ENCODE measurements at places on chromosomes 1 and 21.

DNA sequence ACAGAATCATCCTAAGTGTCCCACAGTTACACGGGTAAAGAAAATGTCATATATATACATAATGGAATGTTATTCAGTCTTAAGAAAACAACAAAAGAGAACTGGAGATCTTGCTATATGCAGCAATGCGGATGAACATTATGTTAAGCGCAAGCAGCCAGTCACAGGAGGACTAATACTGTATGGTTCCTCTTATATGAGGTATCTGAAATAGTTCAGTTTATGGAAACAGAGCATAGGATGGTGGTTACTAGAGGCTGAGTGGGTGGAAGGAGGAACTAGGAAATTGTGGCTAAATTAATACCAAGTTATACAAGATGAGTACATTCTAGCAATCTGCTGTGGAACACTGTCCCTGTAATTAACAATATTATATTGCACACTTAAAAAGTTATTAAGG is 834.3 kb downstream of the KCNT2 start:
- DNase-seq: no peak

DNA sequence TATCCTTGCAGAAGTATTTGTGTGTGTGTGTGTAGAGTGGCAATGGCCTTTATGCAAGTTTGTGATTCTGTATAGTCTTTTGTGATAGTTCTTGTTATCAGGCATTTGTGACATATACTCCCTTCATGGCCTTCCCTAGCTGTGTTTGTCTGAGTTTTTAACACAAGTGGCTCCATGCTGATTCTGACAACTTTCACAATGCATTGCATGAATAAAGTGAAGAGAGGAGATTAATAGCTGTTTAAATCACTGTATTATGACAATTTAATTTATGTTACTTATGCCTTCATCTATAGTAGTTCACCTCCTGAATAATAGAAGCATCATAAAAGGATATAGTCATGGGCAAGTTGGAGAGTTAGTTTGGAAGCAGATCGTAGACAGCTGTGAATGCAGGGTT is 17.2 kb upstream of the MCOLN3 start:
- no peak for DNase-seq

DNA sequence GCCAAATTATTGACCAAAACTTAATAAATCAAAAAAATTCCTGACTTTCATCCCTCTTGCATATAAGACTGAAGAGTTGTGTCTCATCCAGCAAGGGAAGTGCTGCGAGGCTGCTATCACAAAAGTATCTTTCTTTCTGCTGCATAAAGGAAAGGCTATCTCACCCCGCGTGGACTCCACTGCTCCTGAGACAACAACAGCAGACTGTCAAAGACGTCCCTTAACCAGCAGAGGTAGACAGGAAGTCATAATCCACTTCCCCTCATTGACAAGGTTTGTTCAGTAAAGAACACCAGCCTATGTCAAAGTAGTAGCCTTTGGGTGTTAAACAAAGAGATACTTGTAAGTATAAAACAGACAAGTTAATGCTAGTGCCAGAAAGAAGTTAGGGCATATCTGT is 29.4 kb downstream of the VPS26C start:
- DNase-seq: no peak

GRCh38 chr1:7847599-7847998 is 5.3 kb downstream of the UTS2 start:
- DNase-seq: no peak

- no peak for DNase-seq
Measured at GRCh38 chr1:89995598-89996449, 914 bp downstream of the ZNF326 start.

DNA sequence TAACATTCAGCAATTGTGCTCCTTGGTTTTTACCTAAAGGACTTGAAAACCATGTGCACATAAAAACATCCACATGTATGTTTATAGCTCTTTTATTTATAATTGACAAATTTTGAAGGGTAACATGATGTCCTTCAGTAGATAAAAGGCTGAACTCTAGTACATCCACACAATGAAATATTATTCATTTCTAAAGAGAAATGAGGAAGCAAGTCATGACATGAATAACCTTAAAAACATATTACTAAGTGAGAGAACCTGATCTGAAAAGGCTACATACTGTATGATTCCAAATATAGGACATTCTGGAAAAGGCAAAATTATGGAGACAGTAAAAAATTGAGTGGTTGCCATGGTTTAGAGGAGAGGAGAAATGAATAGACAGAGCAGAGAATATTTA is 50.3 kb downstream of the DRAM2 start:
- DNase-seq: no peak

GRCh38 chr1:202974856-202975255 is 7.8 kb upstream of the CYB5R1 start:
- no peak for DNase-seq

DNA sequence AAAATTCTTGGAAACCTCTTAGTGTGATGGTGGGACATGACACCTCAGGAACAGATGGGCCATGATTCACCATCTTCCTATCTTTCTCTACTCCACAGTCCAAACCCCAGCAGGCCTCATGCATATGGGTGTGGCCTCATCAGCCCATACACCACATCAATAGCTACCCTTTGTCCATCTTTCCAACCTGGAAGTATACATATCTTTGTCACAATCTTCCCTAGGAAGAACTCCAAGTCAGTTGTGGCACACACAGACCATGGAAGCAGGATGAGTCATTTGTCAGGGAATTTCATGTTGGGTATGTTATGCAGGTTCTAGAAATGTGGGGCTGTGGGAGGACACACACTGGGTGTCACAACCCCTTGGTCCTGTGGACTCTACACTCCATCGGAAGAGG is 30.5 kb upstream of the CLCA4 start:
- no peak for DNase-seq

GRCh38 chr1:26768755-26769154 is 19.0 kb upstream of the PIGV start:
- no peak for DNase-seq

DNA sequence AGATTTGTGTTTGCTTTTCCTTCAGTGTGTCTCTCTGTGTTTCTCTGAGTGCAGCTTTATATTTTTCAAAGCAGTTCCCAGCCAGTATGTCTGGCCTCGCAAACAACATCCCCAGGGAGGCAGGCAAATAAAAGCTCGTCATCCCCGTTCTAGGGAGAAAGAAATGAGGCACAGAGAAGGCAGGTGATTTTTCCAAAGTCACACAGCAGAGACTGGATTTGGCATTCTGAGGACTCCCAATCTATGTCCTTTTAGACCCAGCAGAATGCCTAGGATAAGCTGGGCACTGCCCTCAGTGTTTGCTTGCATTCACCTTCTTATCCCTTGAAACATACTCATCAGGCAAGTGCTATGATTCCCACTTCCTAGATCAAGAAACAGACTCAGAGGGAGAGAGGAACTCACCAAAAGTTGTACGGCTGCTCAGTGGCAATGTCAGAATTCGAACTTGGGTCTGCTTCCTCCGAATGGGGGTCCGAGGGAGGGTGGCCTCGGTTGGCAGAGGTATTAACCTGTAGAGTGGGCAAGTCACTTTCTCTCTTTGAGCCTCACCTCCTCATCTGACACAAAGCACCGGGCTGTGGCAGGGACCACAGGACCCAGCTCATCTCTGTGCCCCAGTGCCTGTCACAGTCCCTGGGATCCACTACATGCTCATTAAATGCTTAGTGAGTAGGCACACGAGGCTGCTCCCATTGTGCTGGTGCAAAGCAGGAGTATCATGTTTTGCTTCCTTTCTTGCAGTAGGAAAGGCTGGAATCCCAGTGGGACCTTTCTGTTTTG is 4.2 kb downstream of the RAP1GAP start:
- no peak for DNase-seq

DNA sequence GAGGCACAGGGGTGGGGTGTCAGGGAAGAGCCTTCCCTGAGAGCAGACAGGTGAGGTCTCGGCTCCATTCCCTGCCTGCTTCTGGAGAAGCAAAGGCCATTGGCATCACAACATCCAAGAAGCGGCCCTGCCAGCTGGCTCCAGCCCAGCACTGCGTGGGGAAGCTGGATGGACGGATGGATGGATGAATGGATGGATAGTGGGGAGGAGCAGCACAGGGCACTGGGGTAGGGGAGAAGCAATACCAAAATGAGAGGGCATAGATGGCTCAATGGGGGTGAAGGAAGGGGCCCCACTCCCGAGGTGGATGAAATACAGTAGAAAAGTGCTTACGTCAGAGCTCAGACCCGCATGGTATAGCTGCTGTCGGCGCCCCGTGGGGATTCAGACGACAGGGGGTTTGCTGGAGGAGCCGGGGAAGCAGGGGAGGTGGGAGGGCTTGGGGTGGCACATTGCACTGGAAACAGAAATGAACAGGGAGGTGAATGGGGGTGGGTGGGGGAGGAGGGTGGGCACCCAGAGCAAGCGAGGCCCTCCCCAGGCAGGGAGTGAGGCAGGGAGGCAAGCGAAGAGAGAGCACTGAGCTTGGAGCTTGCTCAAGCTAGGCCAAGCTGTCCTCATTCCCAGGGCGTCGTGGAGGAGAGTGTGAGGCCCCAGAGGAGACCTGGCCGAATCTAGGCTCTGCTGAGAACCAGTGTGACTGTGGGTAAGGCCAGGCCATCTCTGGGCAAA is 9.5 kb upstream of the GOLT1A start:
- no peak for DNase-seq

- no peak for DNase-seq
Measured at GRCh38 chr21:32131960-32132359, 146.9 kb downstream of the MIS18A start.

DNA sequence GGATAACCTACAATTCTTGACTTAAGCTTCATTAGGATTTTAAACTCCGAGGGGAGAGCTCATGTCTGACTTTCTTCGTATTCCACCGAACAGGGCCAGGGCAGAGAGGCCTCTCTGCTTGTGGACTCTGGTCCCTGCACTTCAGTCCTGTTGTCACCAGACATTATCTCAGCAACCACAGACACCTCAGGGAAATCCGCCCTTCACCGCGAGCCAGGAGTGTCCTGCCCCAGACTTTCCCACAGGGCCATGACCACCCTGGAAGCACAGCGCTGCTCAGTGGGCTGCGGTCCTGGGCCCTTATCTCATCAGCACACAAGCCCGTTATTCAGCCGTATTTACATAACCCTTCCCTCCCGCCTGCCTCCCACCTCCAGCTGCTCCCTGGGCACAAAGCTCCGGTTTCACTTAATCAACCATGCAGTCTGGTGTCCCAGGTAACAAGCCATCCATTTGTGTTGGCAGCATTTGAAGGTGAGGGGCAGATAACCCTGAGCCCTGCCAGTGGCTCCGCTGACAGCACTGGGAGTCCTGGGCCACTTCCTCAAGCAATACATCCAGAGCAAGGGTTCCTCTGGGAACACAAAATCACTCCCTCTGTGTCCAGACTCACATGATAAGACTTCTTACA is 122.8 kb upstream of the RAB4A start:
- no peak for DNase-seq

- no peak for DNase-seq
Measured at GRCh38 chr1:109488201-109488600, 4.5 kb downstream of the ATXN7L2 start.

DNA sequence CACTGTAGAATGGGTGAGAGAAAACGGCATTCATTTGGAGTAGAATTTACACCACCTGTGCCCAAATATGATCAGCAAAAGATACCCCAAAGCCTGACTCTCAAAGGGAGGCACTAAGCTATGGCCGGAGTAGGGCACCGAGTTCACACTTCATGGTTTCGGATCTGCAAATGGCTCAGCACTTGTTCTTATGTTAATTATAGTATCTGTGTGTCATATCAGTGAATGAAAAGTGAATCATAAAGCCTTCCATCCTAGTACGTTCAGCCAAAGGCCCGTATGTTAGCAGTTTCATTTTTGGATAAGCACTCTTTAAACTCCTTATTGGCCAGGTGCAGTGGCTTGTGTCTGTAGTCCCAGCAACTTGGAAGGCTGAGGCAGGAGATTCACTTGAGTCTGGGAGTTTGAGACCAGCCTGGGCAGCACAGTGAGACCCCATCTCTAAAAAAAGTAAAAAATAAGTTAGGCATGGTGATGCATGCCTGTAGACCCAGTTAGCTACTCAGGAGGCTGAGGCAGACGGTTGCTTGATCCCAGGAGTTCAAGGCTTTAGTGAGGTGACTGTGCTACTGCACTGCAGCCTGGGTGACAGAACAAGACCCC is 4.9 kb upstream of the CORT start:
- no peak for DNase-seq

GRCh38 chr1:114081437-114082303 is 72.0 kb downstream of the SYT6 start:
- DNase-seq: no peak

- no peak for DNase-seq
Measured at GRCh38 chr1:4830707-4831106, 176.3 kb downstream of the AJAP1 start.

DNA sequence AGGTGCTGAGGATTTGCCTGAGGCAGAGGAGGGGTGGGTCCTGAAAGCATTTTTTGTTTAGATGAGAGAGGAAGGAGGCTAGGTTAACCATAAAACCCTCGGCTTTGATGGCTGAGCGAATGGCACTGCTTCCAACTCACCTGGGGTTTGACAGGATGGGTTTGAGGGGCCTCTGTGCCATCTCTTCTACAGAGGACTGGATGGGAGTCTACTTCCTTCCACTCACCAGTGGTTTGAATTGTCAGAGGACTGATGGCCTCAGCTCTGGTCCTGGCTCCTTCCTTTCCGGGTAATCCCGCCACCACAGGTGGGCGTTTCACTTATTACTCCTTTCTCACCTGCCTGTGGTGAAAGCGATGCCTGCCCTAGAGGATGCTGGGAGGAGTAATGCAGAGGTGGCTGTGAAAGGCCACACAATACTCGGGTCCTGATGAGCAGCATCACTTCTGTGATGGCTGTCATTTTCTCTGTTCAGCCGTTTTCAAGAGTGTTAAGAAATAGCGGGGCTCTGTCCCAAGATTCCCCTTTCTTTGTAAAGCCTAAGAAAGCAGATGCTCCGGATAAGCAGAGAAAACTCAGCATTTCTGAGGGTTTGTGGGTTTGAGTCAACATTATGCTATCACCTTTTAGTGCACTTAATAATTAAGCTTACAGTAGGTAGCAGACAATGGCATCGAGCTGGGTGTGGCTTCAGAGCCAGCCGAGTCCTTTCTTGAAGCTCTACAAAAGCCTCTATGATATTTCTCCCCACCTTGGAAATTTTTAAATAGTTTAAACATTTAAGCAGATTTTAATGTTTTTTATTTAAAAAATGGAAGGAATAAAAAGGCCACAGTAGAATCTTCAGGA is 220.7 kb downstream of the HLX start:
- no peak for DNase-seq

- peak; percentile 32 for DNase-seq
Measured at GRCh38 chr1:12600880-12601633, 17.0 kb downstream of the DHRS3 start.

DNA sequence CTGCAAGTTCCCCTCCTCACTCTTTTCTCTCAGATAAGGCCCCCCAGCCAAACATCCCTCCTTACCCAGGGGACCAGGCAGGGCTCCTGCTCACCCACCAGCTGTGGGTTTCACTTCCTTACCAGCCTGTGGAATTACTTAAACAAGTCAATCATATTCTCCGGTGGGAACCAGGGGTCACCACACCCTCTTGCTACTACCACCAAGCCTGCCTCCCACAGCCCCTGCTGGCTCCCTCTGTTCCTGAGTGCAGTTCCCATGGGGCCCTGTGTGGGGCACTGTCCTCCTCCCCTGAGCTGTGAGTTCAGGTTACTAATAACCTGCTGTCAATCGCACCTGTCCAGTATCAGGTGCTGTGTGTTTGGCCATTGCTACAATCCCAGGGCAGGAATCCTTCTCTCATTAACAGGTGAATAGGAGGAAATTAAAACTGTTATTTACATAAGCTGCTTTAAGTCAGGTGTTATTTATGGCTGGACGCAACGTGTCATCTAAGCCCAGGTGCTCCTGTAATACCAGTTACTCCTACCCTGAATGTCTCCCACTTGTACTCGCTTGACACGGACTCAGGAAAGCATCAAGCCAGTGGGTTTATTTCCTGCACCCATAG is 53.1 kb upstream of the LBR start:
- DNase-seq: no peak
